ENCODE measurements at places on chromosomes 6 and 20.
A peak's percentile ranks its signal among the peaks of the same experiment; 100 is the strongest.

- DNase-seq, result peak; percentile 66
Measured at GRCh38 chr6:26205161-26205624, 118.0 kb downstream of the HFE start.

- DNase-seq, result no peak
Measured at GRCh38 chr6:106163966-106164877, 78.1 kb downstream of the PRDM1 start.

GRCh38 chr6:122717350-122717749 is 62.2 kb upstream of the FABP7 start:
- DNase-seq, result no peak

DNA sequence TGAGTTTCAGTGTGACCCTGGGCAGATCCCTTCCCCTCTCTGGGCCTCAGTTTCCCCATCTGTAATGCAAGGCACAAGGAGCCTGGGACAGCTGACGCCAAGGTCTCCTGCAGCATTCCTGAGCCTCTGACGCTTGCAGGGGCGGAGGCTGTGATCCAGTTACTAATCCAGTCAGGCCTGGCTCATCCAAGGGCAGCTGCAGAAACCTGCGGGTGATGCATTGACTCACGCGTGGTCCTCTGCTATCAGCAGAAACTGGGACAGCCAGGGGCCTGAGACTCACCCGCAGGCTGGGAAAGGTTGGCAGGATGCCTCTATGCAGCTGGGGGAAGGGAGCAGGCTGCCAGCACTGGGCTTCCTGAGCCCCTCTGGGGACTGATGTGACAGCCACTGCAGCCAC is 65.0 kb upstream of the SIRPA start:
- no peak for DNase-seq

- DNase-seq, result no peak
Measured at GRCh38 chr6:41463062-41463930, 82.9 kb upstream of the FOXP4 start.

DNA sequence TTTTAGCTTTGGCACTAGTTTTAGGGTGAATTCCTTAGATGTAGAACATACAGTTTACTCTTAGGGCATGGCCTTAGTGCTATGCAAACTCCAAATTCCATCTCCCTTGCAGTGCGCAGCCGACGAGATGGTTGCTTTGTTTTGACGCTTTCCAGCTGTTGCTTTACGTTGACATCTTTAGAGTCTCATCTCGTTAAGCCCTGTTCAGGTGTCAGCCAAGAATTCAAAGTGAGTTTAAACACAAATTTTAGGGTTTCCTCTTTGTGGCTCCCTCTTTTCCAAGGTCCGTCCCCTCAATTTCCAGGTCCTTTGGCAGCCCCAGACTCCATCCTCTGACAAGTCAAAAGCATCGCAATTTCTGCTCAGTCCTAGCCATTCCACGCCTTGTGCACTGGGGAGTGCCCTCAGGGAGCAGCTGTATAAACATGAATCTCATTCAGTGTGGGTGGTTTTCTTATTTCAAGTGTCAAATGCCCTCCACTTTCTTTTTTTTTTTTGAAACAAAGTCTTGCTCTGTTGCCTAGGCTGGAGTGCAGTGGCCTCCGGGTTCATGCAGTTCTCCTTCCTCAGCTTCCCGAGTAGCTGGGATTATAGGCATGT is 14.1 kb upstream of the MAK start:
- no peak for DNase-seq

DNA sequence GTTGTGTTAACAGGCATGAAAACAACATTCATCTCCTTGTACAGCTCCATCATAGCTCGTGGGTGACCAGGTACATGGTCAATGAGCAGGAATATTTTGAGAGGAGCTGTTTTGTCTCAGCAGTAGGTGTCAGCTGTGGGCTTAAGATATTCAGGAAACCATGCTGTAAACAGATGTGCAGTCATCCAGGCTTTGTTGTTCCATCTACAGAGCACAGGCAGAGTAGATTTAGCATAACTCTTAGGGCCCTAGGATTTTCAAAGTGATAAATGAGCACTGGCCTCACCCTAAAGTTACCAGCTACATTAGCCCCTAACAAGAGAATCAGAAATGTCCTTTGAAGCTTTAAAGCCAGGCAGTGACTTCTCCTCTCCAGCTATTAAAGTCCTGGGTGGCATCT is 154.2 kb downstream of the BTBD9 start:
- DNase-seq, result no peak

- DNase-seq, result no peak
Measured at GRCh38 chr6:156450421-156450820, 326.8 kb upstream of the ARID1B start.

DNA sequence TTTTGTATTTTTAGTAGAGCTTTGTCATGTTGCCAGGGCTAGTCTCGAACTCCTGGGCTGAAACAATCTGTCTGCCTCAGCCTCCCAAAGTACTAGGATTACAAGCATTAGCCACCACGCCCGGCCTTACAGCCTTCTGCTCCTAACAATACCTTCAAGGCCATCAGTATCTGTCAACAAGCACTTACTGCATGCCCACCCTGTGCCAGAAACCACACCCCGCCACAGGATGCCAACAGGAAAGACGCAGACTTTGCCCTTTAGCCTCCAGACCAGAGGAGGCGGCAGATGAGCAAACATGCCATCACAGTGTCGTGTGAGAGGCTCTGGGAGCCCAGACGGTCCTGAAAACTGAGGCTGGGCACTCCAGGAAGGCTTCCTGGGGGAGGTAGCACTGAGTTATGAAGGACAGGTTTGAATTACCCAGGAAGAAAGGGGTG is 34.7 kb upstream of the TGM3 start:
- DNase-seq, result no peak

GRCh38 chr6:3797231-3798054 is 45.9 kb upstream of the PXDC1 start:
- DNase-seq, result no peak

DNA sequence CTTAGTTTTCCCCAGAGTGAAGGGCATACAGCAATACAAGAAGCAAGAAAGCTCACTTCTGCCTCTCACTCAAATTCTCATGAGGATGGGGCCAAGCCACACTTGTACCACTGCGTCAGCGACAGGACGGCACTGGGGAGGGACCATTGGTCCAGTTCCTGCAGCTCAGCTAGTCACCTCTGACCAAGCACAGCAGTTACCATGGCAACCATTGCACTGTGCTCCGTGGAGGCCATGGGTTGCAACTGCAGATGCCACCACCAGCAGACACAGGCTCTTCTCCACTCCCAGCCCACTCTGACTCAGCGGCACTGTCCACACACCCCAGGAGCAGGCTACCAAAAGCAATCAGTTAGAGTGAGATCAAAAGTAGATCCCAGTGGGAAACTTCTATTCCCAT is 441.1 kb upstream of the ARID1B start:
- DNase-seq, result no peak

GRCh38 chr6:12369781-12370262 is 79.7 kb downstream of the EDN1 start:
- no peak for DNase-seq

DNA sequence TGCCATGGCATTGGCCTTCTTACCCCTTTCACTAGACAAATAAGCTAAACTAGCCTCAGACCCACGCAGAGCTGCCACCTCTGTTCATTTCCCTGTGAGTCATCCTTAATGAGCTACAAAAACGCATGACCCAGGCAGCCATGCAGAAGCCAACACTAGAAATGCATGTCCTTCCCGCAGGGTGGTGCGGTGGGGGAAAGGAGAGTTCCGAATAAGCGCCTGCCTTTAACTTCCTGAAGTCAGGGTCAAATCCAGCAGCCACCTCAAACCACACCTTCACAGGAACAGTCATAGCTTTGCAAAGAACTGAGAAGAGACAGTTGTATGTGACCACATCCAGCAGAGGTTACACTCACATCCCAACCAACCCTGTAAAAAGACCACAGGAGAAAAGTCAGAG is 40.4 kb downstream of the IRF4 start:
- no peak for DNase-seq

- no peak for DNase-seq
Measured at GRCh38 chr6:91822581-91822980, 1235.7 kb upstream of the MAP3K7 start.

DNA sequence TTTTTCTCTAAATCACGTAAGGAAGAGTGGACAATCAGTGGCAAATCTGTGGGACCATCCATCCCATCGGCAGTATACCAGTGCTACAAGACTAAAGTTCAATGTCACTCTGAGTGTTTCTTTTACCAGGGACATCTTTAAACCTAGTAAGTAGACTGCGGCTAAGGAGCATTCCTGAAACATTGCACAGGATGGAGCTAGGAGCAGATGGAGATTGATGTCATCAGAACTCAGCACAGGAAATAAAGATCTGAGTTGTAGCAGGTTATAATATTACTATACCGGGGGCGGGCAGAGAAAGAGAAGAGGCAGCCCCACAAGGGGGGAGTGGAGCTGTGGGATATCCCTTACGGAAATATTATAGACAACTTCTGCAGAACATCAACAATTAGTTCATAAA is 162.1 kb downstream of the MTFR2 start:
- no peak for DNase-seq

- DNase-seq, result no peak
Measured at GRCh38 chr6:160974304-160974771, 17.2 kb upstream of the MAP3K4 start.

GRCh38 chr6:40247516-40248115 is 313.4 kb upstream of the MOCS1 start:
- DNase-seq, result no peak

DNA sequence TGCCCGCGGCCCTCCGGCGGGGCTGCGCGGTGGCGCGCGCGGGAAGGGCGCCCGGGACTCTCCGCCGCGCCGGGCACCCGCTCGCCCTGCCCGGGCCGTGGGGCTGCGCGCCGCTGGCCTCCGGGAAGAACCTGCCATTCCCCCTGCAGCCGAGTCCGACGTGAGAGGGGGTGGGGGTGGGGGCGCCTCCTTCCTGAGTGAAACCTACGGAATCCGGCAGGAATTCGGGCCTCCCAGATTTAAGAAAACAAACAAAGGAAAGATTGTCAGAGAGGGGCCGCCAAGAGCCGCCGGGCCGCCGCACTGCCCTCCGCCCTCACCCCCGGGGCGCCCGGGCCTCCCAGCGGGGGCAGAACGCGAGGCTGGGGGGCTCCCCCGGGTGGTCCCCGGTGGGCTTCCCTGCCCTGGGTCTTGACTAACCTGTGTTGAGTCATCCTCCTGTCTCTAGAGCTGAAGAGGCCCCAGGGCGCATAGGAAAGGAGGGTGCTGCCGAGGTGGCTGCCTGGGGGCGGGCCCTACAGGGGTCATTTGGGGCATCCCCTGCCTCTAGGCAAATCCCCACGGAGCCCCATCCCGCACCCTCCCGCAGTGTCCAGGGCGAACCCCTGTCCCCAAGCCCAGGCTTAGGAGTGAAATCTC is 42.2 kb upstream of the FOXP4 start:
- no peak for DNase-seq

- no peak for DNase-seq
Measured at GRCh38 chr6:45072673-45073072, 255.5 kb upstream of the RUNX2 start.

DNA sequence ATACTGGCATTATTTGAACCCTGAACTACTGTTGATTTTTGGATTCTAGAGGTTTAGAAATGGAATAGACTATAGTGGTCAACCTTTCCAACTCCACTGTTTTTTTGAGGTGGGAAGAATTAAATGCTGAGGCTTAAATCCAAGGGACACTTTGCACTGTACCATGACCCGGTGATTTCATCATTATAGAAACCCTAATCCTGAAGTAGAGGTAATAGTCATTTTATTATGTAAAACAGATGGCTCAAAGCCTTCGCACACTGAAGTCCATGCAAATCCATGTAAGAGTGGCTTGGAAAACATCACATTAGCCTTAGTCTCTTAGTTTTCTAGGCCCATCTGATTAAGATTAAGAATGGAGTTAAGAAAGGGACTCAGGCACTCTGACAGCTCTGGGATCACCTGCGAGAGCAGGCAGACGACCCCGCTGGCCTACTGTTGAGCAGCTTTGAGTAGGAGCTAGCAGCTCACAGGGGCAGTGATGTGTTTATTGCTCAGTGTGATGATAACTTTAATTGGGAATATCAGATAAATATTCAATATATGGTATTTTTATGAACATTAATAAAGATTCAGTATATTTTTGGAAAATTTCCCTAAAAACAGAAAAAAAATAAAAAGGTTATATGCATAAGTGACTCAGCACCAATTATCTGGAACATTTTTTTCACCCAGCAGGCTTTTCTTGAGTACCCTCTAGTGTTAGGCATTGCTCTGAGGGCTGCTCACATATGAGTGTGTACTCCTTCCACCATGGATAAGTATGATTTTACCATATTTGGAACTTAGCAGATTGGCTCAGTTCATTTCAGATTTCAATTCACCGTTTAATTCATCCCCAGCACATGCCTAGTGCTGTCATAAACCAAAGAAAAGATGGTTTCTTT is 13.4 kb downstream of the SLX4IP start:
- DNase-seq, result no peak

- no peak for DNase-seq
Measured at GRCh38 chr20:2794866-2795447, 5.5 kb downstream of the CPXM1 start.

- DNase-seq, result no peak
Measured at GRCh38 chr6:36593569-36594028, 563 bp upstream of the SRSF3 start.

DNA sequence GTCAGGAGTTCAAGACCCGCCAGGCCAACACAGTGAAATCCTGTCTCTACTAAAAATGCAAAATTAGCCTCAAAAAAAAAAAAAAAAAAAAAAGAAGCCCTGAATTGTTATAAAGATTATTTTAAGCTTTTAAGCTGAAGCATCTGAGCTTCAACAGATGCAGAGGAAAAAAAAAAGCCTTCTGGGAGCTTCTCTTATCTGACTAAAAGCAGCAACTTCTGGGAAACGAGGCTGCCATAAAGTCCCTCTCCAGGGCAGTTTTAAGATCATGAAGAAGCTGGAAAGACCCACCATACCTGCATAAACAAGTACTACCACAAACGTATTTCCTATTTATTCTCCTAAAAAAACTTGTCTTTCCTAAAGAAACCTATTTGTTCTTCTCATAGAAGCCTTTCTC is 3.6 kb downstream of the SERINC3 start:
- DNase-seq, result no peak

- DNase-seq, result no peak
Measured at GRCh38 chr6:61894536-61894935, 391.5 kb downstream of the KHDRBS2 start.

- DNase-seq, result no peak
Measured at GRCh38 chr6:15389765-15390723, 144.2 kb downstream of the JARID2 start.

GRCh38 chr20:50395251-50395729 is 114.9 kb upstream of the PTPN1 start:
- DNase-seq, result no peak

GRCh38 chr6:111745186-111745585 is 128.1 kb downstream of the FYN start:
- no peak for DNase-seq

Measured in NCI-H2107 (cell line).